ENCODE measurements at places on chromosomes 6 and 20. TPM values are rescaled to one million over a fixed set of nuclear protein-coding genes. Genes with fewer than 3 reads are reported as not detected.

GRCh38 chr6:157428427-157429202 lies 47.6 kb downstream of the ZDHHC14 start:
- DNase-seq, result peak; percentile 7

DNA sequence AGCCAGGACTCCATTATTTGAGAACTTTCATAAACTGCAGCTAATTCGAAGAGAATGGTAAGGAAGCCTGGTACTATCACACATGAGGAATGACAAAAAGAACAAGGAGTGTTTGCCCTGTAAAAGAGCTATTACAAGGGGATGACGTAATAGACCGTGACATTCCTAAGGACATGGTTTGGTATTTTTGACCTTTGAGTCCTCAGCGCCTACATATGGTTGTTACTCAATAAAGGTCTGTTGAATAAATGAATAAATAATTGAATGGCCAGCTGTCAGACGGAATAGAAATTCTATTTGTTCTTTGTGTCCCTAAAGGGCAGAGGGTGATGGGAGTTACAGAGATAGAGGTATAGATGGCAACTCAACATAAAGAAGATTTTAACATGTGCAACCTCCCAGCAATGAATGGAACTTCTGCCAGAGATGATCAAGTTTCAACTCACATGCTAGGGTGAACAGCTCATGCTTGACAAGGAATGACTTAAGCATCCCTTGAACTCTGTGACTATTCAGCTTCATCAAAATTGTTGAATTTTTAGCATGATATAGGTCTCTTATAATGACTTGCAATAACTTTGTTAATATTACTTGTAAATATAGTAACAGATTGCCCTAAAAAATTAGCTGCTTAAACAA lies 115.4 kb downstream of the TENT5A start:
- peak; percentile 57 for DNase-seq

GRCh38 chr6:112877134-112878100 lies 530.3 kb downstream of the RFPL4B start:
- DNase-seq, result peak; percentile 93

DNA sequence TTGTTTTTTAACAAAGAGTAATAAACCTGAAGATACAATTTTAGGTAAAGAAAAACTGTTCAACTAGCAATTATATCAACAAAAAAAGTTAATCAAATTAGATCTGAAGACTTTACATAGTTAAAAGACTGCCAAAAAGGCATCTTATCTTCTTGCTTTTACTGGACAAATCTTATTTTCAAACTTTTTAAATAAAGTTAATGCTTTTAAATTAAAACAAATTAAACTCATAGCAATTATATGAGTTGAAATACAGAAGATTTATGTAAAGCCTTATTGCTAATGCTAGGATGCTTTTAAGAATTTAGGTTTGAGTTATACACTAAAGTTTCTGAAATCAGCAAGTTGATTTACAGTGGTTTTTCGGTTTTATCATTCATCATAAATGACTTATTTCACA lies 227.3 kb downstream of the TBC1D32 start:
- no peak for DNase-seq

- no peak for DNase-seq
Measured at GRCh38 chr6:67896476-67896875, 738.6 kb upstream of the ADGRB3 start.

Gene AFG1L
- 1.0 TPM for polyA plus RNA-seq

Gene C6orf15
- not detected for polyA plus RNA-seq

All from IMR-90 (cell line).